Activated T-cell treated with anti-CD3 and anti-CD28 coated beads for 48 hours (primary cell): ENCODE measurements at places on chromosomes 6 and 20.

GRCh38 chr20:24868396-24868927, 80.6 kb upstream of the CST7 start:
- DNase-seq = no peak

GRCh38 chr20:35600993-35601973, 14.3 kb upstream of the SPAG4 start:
- peak; percentile 78 for DNase-seq

DNA sequence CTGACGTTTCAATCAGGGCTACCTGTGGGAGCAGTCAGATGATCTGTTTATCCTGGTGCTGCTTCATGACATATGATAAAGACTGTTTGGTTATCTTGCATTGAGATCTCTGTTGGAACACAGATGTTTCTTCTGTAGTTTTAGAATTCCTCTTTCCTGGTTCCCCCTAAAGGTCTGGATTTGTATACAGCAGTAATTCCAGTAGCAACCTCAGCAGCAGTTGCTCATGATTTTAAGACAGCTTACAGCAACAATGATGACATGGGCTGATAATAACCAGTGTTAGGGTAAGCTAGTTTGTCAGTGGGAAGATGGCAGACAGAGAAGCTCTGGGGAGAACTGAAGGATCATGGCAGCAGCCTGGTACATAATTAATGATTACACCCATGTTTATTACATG, 439.4 kb downstream of the PHF3 start:
- no peak for DNase-seq

DNA sequence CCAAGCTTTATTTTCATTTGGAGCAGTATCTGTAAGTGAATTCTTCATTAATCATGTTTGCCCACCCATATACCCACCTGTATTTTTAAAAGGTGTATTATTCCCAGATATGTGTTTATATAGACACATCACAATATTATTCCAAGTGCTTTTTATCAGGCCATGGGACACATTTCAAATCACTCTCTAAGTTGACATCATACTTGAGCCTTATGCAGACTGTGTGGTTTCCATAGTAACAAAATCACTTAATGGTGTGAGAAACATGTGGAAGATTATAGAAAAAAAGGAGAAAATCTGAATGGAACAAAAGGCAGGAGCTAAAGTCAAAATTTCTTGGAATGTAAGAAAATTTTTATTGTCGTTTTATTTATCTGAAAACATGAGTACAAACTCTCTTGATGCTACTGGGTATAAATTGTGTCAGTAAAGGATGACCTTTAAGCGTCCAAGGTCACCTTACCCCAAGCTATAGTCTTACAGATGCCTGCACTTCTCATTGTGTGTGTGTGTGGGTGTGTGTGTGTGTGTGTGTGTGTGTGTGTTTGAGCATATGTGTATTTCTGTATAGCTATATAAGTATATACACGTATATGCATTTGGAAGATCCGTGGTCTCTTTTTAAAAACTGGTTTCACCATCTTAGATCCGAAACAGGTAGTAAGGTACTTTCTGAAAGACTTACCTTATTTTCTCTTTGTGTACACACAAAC, 79.8 kb upstream of the CCN6 start:
- no peak for DNase-seq

DNA sequence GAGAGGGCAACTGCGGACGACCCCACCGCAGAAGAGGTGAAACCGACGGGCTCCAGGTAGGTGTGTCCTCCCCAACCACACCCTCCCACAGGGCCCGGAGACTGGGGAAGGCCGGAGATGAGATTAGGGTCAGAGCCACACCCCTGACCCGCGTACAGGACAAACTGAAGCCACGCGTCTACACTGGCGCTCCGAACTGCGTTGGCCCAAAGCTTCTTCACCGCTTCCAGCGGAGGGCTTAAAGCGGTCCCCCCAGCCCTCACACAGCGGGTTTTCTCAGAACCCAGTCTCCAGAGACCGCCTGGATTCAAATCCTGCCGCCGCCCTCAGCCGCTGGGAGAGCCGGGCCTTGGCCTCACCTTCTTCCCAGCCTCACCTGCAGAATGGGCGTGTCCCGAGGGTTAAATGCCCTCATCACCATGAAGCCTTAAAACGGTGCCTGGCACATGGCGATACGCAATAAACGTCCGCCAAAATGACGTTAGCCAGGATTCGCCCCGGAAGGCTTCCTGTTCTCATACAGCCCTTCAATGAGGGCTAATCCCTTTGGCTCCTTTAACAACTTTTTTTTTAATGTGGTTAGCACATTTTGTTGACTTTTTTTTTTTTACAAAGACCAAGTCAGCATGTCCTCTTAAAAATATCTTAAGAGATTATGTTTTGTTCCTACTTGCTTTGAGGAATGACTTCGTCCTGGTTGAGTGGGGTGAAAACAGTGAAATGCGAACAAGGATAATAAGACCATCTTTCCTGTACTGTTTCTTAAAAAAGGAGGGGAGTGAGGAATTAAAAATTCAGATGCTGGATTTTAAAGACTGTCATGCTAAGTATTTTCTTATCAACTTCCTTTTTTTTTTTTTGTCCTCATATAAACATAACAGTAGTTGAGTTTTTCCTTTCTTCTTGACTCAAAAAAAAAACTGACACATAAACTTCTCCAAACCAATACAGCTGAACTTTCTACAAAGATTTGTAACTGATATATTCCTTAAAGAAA, 15.1 kb upstream of the ZNF217 start:
- DNase-seq = no peak

- no peak for DNase-seq
Observed at GRCh38 chr20:63330940-63331339, 30.2 kb downstream of the CHRNA4 start.

DNA sequence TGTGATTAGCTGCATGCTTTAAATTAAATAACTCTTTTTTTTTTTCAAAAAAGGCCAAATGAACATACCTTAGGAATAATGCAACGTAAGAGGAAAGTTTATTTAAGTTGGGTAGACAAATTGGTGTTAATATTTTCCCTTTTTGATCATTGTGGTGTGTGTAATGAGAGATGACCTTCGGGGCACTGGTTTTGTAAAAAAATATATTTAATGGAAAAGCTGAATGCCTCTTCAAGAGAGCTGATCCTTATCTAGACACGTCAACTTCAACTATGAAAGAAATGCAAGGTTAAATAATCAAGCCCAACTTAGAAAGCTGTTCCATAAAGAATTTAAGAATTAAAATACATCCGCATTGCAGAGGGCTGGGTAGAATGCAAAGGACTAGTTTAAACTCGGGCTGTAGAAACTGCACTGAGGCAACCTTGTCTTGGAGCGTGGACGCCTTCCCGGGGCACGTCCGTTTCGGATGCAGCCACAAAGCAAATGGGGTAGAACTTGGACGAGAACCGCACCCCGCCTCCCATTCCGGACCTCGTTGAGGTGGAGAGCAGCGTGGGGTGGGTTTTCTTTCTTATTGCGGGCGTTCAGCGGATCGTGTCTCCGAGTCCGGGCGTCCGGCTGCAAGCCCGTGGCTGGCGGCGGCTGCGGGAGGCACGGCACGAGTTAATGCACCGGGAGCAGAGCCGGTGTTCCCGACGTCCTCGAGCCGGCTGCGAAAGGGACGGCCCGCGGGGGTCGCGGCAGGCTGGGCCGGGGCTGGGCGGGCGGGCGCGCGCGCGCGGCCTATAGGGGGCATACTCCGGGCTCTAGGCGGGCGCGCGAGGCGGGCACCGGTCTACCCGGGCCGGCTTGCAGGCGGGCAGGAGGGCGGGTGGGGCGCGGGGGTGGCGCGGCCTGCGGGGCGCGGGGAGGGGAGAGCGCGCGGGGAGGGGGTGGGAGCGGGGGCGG, 1.9 kb downstream of the JARID2 start:
- peak; percentile 54 for DNase-seq

DNA sequence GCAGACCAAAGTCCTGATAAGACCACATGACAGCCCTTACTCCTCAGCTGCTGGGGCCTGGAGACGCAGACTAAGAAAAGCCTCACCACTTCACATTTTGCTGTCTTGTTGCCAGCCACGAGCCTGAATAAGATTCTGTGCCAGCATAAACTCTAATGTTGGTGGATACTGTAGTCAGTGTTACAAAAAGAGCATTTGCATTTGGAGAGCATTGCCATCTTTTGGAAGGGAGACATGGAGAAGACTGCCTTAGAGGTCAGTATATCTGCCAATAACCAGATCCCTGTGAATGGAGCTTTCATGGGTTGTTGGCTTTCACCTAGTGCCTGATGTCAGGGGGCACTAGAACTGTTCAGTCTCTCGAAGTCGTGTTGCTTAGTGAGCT, 315.2 kb downstream of the ZFAND3 start:
- DNase-seq = no peak

DNA sequence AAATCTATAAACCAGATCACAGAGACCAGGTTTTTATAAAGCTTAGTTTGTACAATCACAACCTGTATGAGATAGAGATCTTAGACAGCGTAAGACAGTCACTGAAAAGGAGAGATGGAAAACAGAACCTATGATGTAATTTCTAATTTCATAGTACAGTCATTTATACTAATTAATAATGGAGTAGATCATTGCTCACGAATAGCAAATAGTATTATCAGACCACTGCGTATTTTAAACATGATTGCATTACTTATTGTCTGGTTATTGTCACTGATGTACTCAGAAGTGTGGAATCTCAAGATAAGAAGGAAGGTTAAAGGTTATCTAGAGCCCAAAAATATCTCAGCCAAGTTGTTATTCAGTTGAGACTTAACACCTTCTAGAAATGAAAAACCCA, 115.6 kb downstream of the KHDC1L start:
- no peak for DNase-seq

- no peak for DNase-seq
Observed at GRCh38 chr6:75370011-75370410, 85.4 kb upstream of the TMEM30A start.
